Activated CD8-positive, alpha-beta memory T cell treated with anti-CD3 and anti-CD28 coated beads, Interleukin-2, amount 10 ng/mL, durations not matched to agents 7 days and 5 days (primary cell): ENCODE measurements at places on chromosomes 6 and 20.

DNA sequence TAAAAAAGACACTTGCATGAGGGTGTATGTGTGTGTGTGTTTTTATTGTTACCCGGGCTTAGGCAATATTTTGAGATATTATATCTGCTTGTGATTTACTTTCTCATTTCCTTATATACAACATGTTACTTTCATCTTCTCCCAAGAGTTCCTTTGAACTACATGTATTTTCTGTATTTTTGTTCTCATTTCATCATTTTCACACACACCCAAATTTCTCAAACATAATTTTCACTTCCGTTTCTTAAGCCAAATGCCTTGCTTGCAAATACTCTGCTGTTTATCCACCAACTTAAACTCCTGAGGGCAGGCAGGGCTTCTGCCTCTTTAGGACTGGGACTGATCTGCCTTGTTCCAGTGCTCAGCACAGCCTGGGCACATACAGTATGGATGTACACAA, 69.3 kb upstream of the FYN start:
- DNase-seq = no peak

GRCh38 chr6:8858854-8859331, 423.5 kb upstream of the SLC35B3 start:
- no peak for DNase-seq

- no peak for DNase-seq
Observed at GRCh38 chr6:11714798-11715285, 63.8 kb downstream of the ADTRP start.

DNA sequence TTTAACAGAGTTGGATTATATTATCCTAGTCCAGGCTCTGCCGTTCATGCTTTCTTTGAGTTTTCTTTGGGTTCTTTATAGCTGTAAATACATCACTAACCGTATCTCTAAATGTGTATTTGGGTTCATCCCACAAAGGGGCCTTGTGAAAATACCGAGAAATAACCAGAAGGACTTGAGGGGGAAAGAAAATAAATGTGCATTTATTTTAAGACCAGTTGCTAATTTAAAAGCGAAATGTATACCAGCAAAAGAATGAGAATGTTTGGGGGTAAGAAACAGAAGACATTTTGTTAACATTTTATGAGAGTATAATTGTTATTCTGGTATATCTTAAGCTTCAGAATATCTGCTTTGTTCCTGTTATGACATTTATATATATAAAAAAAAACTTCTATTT, 38.9 kb downstream of the LRRN4 start:
- DNase-seq = no peak

- peak; percentile 86 for DNase-seq
Observed at GRCh38 chr6:142945049-142945445, at the start of gene HIVEP2. HIVEP2 (minus strand) TSS chr6:142945176; CDS start chr6:142774738, 170,438 bp downstream.

- no peak for DNase-seq
Observed at GRCh38 chr6:112639391-112639831, 292.3 kb downstream of the RFPL4B start.

DNA sequence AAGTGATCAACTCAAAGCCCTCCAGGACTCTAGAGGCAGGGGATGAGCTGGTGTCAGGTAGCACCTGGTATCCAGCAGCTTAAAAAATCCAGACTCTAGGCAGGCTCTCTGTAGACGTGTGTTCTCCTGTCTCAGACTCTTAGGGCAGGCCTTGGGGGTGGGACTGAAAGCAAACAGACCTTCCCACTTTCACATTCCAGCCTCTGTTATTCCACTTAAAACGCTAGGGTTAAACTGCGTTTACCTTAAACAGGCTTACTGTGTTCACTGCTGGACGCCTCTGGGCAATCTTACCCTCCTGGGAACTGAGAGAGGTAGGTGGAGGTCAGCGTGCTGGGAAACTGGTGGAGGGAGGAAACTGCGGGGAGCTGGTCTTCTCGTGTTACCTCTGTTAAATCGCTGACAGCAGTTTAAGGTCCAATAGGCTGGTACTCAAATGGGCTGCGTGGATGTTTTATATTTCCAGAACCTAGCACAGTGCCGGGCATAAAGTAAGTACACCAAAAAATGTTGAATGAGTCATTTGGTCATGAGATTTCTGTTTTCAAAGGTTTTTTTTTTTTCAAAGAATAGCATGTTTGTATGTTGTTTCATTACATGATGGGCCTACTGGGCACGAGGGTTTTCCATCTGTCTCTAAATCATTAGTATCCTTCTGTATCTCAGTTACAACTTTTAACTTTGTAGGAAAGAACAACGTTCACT, at the start of gene GCNT2:
GCNT2 (plus strand) TSS at position 248 of the 705 bp plus-strand sequence. CDS start 7,561 bp downstream, outside the sequence.
- no peak for DNase-seq

DNA sequence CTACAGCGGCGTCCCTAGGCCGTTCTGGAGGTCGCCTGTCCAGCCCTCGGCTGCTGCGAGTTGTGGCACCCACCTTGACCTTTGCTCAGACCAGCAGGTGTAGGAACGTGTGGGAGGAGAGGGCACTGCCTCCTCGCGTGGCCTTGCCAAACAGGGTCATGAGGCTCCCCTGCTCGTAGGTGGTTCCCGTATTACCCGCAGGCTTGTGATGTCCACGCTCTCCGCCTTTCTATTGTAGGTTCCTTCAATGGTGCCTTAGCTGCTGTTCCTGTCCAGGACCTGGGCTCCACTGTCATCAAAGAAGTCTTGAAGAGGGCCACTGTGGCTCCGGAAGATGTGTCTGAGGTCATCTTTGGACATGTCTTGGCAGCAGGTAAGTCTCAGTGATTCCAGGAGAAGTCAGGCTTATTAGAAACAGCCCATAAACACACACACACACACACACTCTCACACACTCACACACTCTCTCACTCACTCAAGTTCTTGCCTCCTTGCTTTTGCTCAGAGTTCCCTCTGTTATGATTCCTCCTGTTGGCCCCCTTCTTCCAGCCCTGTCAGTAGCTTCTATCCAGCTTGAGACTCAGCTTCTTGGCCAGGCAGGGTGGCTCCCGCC, 942 bp downstream of the ACAT2 start:
- DNase-seq = no peak

- DNase-seq = peak; percentile 89
Observed at GRCh38 chr6:20403766-20404640, 2.3 kb downstream of the E2F3 start.

GRCh38 chr6:135909737-135910387, 58.4 kb downstream of the PDE7B start:
- DNase-seq = peak; percentile 73

- DNase-seq = no peak
Observed at GRCh38 chr6:111823831-111824607, 49.2 kb downstream of the FYN start.

DNA sequence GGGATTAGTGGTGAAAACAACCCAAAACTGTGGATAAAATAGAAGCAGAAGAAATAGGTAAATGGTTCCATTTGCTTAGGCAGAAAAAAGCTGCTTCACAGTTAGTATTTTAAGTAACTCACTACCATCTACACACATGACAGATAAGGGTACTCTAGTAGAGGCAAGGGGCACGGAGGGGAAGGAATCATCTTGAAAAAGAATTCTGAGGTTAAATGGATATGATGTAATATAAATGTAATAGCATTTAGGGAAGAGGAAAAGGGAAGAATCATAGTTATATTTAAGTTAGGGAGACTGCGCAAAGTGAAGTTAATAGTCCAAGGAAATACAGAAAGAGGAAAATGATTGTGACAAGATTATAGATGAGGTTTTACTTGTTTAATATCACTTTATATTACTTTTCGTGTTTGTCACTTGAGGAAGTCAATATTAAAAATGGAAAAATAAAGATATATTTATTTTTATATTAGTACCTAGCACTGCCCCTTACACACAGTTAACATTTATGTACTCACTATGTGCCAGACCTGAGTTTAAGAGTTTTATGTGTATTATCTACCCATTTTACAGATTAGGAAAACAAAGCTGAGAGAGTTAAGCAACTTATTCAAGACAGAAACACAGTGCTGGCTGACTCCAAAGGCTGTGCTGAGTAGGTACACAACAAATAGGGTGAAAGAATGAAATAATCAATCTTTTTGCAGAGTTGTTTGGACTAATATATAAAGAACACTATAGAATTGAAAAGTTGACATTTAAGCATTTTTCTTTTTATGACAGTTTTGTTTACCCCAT, 128.1 kb downstream of the REV3L start:
- no peak for DNase-seq

DNA sequence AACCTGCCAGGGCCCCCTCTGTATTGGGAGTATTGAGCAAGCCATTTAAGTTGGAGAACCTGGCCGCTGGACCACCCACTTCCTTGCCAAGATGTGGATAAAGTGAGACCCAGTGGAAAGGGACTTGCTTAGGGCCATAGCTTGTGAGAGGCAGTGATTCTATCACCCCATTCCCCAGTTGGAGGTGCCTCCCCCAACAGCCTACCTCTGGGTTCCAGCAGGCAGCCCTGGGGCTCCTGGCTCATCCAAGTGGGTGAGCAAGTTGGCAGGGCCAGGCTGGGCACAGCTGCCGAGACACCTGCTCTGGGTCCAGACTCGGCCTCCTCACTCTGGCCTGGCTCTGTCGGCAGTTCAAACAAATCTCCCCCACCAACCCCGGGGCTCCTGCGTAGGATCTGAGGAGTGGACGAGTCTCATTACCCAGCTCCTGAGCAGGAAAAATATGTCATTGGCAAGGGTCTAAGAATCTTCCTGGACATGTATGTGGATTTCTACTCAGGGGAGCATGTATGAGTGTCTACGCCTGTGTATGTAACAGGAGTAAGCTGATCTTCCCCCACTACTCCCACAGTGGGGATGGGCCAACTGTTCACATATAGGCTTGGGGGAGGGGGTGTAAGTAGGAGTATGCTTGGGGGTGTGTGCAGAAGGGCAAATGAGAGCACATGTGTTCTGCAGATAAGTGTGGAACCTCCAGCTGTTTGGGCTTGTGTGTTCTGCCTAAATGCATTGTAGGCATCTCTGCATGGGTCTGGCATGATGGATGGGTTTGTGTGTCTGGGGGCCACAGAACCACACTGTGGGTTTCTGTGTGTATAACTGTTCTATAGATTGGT, 1.9 kb downstream of the ID1 start:
- DNase-seq = no peak

- DNase-seq = no peak
Observed at GRCh38 chr6:136438441-136438840, 111.8 kb downstream of the MAP7 start.

GRCh38 chr6:16944596-16944995, 157.3 kb upstream of the STMND1 start:
- DNase-seq = no peak

- no peak for DNase-seq
Observed at GRCh38 chr6:146224988-146225387, 196.1 kb downstream of the GRM1 start.

DNA sequence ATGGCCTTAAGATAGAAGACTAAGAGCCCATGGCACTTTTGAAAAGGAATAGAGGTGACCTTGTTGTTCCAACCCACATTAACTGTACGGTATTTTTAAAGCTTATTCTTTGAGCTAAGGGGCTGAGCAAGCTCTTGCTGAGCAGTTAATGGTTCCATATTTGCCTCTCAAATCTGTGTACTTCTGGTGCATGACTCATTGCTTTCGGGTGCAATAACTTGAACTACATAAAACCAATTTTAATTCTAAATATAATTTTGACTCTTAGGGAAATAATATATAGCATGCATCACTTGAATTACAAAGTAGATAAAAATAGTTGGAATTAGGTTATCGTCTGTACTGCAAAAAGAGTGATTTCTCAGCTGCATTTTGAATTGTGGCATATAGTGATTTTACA, 348.1 kb upstream of the CITED2 start:
- no peak for DNase-seq

DNA sequence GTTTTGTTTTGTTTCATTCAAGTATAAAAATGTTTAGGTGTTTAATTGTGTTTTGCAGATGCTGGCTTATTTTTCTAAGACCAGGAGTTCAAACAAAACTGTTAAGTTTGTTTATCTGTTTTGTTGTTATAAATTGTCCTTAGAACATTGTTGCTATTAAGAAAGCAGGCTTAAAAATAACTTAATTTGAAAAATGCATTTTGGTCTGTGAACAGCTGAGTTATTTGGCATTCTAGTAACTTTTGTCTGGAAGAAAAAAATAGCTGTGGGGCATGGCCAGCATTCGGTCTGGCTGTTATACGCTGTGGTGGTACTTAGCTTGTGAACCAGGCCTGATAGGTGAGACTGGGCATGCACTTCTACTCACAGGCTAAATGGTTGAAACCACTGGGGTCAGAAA, 37.8 kb downstream of the SLX4IP start:
- no peak for DNase-seq

DNA sequence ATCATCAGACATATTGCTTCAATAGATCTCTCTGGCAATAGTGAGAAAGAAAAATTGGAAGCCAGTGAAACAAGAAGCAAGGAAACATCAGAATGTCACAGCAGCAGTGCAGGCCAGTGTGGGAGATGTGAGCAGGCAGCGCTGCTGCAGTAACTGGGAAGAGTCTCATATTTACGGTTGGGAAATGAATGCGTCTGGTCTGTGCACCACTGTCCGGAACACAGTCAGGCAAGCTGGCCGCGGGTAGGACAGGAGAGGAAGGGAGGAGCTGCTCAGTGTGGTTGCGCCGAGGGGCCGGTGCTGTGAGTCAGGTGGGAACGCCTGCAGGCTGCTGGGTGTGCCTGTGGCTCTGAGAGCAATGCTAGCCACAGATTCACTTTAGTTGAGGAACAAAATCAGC, 6.4 kb upstream of the PSMG4 start:
- DNase-seq = no peak

DNA sequence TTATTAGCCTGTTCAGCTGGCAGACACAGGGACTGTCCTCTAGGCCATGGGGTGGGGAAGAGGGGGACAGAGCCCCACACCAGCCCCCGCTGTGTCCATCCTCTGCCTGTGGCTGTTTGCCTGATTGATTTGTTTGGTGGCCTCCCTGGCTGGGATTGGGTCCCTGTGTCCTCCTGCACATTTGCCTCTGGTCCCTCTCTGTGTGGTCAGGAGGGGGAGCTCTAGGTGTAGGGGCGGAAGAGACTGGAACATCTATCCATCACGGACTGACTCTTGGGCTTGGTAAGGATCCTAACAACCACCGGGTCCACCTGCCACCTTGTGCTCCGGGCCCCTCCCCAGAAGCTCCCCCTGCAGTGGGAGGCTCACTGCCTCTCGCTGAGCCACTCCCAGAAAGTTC, 38.4 kb upstream of the CCDC167 start:
- DNase-seq = no peak

GRCh38 chr6:159759645-159760044, 2.2 kb upstream of the ACAT2 start:
- no peak for DNase-seq

- DNase-seq = no peak
Observed at GRCh38 chr6:16803294-16804200, 42.3 kb upstream of the ATXN1 start.

GRCh38 chr6:132135409-132135808, 184.2 kb upstream of the CCN2 start:
- DNase-seq = no peak

- DNase-seq = no peak
Observed at GRCh38 chr6:170247178-170247701, 43.6 kb downstream of the DLL1 start.
